ENCODE measurements at places on chromosomes 2 and 18. TPM values are rescaled to one million over a fixed set of nuclear protein-coding genes. Genes with fewer than 3 reads are reported as not detected.

Gene DOCK10
- 0.79 TPM for total RNA-seq

Gene DSG1
- not detected for total RNA-seq

Gene IL1RL2
- not detected for total RNA-seq

Gene CHRND
- not detected for total RNA-seq

DNA sequence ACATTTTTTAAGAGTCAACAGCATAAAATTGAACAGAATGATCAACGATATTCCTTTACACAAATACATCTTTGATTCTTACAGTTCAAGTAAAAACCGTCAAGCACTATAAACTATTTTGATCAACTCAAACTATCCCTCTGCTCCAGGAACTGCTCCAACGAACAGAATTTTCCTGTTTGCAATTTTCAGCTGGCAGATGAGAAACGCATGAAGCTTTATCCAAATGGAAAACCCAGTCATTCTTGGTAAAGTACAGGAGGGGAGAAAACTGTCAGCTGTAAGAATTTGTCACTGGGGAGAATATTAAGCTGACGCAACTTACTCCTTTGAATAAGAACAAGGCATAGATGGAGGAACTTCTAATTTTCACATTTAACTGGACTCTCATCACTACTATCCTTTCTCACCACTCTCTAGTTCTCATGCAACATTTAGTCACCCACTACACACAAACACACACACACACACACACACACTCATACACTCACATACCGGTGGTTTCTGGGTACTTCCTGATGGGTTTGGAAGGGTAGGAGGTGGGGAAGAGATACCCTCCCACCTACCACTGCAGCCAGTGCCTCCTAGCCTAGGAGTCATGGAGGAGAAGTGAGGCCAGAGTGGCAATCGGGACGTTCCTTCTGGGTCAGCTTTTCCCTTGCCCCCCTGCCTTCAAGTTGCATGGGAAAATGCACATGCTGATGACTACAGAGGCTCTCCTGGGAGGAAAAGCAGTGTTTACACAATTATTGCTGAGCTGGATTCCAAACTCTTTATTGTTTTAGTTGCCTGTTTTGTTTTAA, 54.0 kb upstream of the SPATS2L start:
- no peak overlapping the region for H3K4me3 ChIP-seq
- H3K36me3 ChIP-seq, result no peaks in the 10 kb centered on the region

DNA sequence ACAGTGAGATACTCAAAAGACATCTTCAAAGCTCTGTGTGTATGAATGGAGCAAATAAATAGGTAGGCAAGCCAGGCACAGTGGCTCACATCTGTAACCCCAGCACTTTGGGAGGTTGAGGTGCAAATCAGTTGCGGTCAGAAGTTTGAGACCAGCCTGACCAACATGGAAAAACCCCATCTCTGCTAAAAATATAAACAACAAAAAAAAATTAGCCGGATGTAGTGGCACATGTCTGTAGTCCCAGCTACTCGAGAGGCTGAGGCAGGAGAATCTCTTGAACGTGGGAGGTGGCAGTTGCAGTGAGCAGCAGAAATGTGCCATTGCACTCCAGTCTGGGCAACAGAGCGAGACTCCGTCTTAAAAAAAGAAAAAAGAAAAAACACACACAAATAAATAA, 945.1 kb upstream of the PIK3C3 start:
- no peak for DNase-seq
- no peaks in the 10 kb centered on the region for H3K4me1 ChIP-seq
- H3K36me3 ChIP-seq, result no peaks in the 10 kb centered on the region
- H3K27me3 ChIP-seq, result no peaks in the 10 kb centered on the region
- H3K27ac ChIP-seq, result no peak overlapping the region

GRCh38 chr2:165820296-165820695, 26.2 kb upstream of the GALNT3 start:
- H3K27ac ChIP-seq, result no peak overlapping the region
- no peak overlapping the region for H3K4me3 ChIP-seq
- no peaks in the 10 kb centered on the region for H3K27me3 ChIP-seq

- no peaks in the 10 kb centered on the region for H3K4me1 ChIP-seq
- H3K36me3 ChIP-seq, result no peaks in the 10 kb centered on the region
- no peak overlapping the region for H3K4me3 ChIP-seq
Observed at GRCh38 chr2:129502781-129503180, 476.7 kb upstream of the RAB6C start.

GRCh38 chr2:101534149-101534611, 59.3 kb upstream of the RFX8 start:
- no peak overlapping the region for H3K4me3 ChIP-seq
- H3K36me3 ChIP-seq, result peaks cover 5% of the 10 kb centered on the region
- H3K4me1 ChIP-seq, result no peaks in the 10 kb centered on the region
- no peak for DNase-seq
- peak overlapping the region; percentile 50 for H3K27ac ChIP-seq
- H3K27me3 ChIP-seq, result no peaks in the 10 kb centered on the region

DNA sequence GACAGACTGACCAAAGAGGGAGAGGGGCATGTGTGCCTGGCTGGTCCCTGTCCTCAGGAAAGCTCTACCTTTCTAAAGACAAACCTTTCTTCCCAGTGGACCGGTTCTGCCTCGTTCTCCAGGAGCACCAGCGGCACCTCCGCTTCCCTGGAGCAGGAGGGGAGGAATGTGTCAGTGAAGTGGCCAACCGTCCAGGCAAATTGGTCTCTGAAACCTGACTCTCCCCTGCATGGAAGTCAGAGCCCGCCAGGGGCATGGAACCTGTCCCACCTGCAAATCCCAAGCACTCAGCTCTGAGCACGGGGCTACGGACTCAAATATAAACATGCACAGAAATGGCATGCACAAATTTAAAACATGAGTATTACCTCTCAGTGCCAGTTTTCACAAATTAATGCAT, 62.9 kb downstream of the COL6A3 start:
- no peaks in the 10 kb centered on the region for H3K36me3 ChIP-seq
- no peaks in the 10 kb centered on the region for H3K27me3 ChIP-seq
- H3K4me3 ChIP-seq, result no peak overlapping the region
- DNase-seq, result no peak

- H3K4me1 ChIP-seq, result peaks cover 8% of the 10 kb centered on the region
- no peak overlapping the region for H3K27ac ChIP-seq
- H3K4me3 ChIP-seq, result no peak overlapping the region
- DNase-seq, result peak; percentile 11
- no peaks in the 10 kb centered on the region for H3K36me3 ChIP-seq
- no peaks in the 10 kb centered on the region for H3K27me3 ChIP-seq
Observed at GRCh38 chr2:71608034-71608433, 154.7 kb downstream of the DYSF start.

DNA sequence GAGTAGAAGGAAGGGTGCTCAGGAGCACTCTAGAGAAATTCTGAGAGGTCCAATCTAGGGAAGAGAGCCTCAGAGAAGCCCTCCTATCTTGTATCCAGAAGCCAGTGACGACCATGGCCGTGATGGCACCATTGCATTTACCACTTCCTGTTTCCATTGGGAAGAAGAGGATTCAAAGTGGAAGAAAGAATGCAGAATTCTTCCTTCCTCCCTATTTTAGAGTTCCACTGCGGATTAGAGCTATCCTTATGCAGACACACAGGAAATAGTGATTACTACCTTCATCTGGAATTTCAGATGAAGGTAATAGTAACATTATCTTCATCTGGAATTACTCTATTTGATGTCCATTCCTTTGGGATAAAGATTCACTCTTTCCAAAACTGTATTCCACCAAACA, 45.6 kb upstream of the PCBP1 start:
- no peaks in the 10 kb centered on the region for H3K36me3 ChIP-seq
- DNase-seq, result no peak
- no peaks in the 10 kb centered on the region for H3K27me3 ChIP-seq
- H3K4me3 ChIP-seq, result no peak overlapping the region
- no peak overlapping the region for H3K27ac ChIP-seq

GRCh38 chr18:73597832-73598615, 549.6 kb downstream of the FBXO15 start:
- H3K27ac ChIP-seq, result no peak overlapping the region
- H3K27me3 ChIP-seq, result no peaks in the 10 kb centered on the region
- no peaks in the 10 kb centered on the region for H3K4me1 ChIP-seq
- H3K36me3 ChIP-seq, result no peaks in the 10 kb centered on the region
- no peak overlapping the region for H3K4me3 ChIP-seq

DNA sequence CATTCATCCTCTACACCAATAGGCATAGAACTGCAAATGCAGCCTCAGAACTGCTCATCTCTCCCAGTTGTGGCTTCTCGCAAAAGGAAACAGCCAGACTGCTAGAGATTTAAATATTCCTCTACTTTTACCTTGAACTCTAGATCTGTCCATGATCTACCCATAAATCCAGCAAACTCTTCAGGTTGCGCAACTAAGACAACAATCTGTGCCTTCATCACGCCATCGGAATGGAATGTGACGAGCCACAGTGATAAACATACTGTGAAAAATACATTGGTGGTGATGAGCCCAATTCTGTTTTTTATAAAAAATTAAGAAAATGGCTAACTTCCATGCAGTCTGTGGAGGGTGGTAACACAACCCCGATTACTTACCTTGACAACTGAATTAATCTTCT, 626.7 kb downstream of the LRRTM4 start:
- no peaks in the 10 kb centered on the region for H3K27me3 ChIP-seq
- H3K27ac ChIP-seq, result no peak overlapping the region
- no peak overlapping the region for H3K4me3 ChIP-seq

GRCh38 chr18:64238076-64238475, 89.2 kb upstream of the LINC00305 start:
- no peak overlapping the region for H3K4me3 ChIP-seq
- H3K27me3 ChIP-seq, result no peaks in the 10 kb centered on the region
- no peak for DNase-seq
- H3K4me1 ChIP-seq, result no peaks in the 10 kb centered on the region
- H3K27ac ChIP-seq, result no peak overlapping the region
- peaks cover 5% of the 10 kb centered on the region for H3K36me3 ChIP-seq

GRCh38 chr2:171160956-171161740, 455 bp upstream of the TLK1 start:
- no peak for DNase-seq
- peak overlapping the region; percentile 86 for H3K4me3 ChIP-seq
- H3K27me3 ChIP-seq, result no peaks in the 10 kb centered on the region
